ENCODE measurements at places on chromosomes 2 and 18.

GRCh38 chr2:7835151-7835550 lies 846.7 kb upstream of the ID2 start:
- DNase-seq, result no peak

DNA sequence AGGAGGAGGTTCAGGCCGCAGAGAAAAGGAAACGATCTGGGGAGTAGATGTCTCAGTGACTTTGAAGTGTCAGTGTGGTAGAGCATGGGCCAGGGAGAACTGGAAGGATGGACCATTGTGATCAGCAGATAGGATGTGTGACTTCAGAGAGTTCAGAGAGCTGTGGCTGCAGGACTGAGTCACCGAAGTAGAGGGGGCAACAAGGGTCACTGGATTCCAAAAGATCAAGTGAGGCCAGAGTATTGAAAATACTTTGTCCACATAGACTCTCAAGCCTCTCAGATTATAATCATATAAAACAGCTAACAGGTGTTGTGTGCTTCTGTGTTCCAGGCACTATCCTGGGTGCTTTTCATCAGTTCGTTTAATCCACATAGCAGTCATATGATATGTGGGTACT lies 99.4 kb downstream of the CRIM1 start:
- DNase-seq, result no peak

GRCh38 chr2:1644427-1644826 lies 99.9 kb downstream of the PXDN start:
- no peak for DNase-seq

DNA sequence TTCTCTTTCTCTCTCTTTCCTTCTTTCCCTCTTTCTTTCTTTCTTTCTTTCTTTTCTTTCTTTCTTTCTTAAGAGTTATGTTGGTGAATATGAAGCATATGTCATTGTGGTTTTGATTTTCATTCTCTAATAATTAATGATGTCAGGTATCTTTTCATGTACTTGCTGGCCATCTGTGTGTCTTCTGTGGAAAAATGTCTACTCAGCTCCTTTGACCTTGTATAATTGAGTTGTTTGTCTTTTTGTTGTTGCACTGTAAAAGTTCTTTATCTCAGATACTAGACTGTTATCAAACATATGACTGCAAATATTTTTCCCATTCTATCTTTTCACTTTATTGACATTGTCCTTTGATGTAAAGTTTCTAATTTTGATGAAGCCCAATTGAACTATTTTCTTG lies 645.1 kb downstream of the CNTNAP5 start:
- DNase-seq, result no peak

All from astrocyte of the spinal cord (primary cell).